ENCODE measurements at places on chromosomes 4 and X. TPM values are rescaled to one million over a fixed set of nuclear protein-coding genes. Genes with fewer than 3 reads are reported as not detected.
A peak's percentile ranks its signal among the peaks of the same experiment; 100 is the strongest.

The PRR32 gene
- not detected for polyA plus RNA-seq

GRCh38 chr4:184313702-184314659 lies 96.3 kb upstream of the ENPP6 start:
- no peak for DNase-seq

DNA sequence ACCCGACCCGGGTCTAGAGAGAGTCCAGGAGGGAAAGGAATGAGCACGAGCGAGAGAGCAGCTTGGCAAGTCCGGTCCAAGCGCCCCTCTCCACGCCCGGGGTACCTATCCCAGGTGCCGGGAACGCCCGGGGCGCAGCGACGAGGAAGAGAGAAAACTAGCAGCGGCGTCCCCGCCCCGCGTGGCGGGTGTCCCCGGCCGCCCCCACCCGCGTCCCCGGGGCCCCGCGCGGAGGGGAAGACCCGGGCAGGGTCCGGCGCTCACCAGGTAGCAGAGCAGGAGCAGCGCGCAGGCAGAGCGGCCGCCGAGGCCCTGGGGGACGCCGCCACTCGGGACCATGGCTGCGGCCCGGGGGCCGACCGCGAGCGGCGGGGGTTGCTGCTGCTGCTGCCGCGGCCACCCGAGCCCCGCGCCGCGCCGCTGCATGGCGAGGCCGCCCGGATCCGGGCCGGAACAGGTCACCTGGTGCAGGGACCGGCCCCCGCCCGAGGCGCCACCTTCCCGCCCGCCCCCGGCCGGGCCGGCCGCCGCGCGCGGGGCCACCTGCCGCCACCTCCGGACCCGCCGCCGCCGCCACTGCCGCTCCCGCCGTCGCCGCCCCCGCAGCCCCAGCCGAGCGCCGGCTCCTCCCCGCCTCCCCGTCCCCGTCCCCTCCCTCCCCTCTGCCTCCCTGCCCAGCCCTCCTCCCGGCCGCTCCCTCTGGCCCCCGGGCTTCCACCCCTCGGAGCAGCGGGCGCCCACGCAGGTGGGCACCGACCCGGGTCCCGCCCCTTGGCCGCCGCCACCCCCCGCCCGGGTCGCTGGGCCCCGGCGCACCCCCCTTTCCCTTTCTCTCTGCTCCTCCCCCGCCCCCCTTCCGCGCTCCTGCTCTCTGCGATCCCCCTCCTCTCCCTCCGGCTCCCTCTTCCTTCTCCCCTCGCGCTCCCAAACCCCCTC lies at the start of gene SEL1L3:
TSS of gene SEL1L3 (minus strand) at position 578 of the 936 bp plus-strand sequence. CDS start at position 426, 152 bp downstream.
- DNase-seq, result no peak

GRCh38 chrX:50770702-50771101 lies 43.3 kb downstream of the SHROOM4 start:
- peak; percentile 73 for DNase-seq

- no peak for DNase-seq
Measured at GRCh38 chrX:115345615-115346014, 56.1 kb downstream of the LUZP4 start.
